Activated T-cell treated with anti-CD3 and anti-CD28 coated beads, Interleukin-2, amount 50 U/mL, for 48 hours (primary cell): ENCODE measurements at places on chromosomes 12 and 14.

GRCh38 chr14:97543816-97544215 lies 746.6 kb downstream of the VRK1 start:
- DNase-seq: no peak

DNA sequence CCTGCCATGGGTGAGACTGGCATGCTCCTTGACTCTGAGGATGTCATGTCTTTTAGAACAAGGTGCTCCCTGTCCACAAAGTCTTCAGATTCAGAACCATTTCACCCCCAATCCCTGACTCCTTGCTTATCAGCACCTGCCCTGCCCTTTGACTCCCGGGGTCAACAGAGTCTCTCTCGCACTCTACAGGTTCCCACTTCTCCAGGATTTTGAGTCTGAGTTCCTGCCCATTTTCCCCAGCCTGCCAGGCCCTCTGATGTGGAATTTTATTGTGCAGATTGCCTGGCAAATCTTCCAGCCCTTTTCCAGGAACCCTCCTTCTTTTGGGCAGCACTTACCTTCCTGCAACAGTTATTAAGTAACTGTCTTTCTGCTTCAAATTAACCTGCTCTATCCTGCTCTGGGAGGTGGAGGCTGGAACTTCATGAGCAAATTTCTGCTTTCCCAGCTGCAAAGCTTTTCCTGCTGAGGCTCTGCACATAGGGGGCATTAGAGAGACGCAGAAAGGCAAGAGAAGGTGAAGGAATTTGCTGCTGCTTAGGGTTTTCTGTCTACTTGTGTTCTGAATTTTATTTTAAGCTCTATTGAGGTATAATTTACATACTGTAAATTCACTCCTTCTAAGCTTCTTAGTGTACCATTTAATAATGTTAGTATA lies 259.1 kb downstream of the PCNX1 start:
- DNase-seq: no peak

GRCh38 chr12:1914114-1914911 lies 4.1 kb downstream of the CACNA2D4 start:
- peak; percentile 10 for DNase-seq

- peak; percentile 65 for DNase-seq
Measured at GRCh38 chr14:73467800-73468199, 9.5 kb upstream of the NUMB start.

DNA sequence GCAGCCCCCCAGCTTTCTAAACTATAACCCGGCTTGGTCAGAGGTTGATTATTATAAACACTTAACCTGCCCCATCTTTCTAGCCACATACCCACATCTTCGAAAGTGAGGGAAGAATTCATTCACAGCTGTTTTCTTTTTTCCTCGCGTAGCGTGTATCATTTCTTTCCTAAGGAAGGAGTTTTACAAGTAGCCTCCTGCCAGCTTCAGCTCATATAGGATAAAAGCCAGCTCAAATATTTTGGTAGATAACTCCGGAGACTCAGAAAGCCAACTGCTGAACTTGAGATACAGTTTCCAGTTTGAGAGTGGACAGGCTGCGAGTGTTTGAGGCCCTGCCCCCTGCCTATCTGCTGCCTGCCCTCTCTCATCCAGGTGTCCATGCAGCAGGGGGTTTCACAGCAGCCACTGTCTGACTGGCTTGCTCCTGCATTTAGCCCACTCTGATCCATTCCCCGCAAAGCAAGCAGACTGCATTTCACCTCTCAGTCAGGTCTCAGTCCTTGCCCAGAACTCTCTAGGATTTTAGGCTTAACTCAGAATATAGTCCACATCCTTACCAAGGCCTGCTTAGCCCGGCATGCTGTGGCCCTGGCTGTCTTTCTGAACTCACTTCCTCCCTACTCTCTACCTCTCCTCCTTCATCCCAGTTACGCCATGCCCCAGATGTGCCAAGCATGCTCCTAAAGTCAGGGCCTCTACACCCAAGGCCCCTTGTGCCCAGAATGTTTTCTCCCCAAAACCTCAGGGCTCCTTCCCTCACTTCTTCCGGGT lies 46.9 kb downstream of the EVL start:
- DNase-seq: no peak

- peak; percentile 42 for DNase-seq
Measured at GRCh38 chr14:90677484-90678050, 138.7 kb downstream of the TTC7B start.

DNA sequence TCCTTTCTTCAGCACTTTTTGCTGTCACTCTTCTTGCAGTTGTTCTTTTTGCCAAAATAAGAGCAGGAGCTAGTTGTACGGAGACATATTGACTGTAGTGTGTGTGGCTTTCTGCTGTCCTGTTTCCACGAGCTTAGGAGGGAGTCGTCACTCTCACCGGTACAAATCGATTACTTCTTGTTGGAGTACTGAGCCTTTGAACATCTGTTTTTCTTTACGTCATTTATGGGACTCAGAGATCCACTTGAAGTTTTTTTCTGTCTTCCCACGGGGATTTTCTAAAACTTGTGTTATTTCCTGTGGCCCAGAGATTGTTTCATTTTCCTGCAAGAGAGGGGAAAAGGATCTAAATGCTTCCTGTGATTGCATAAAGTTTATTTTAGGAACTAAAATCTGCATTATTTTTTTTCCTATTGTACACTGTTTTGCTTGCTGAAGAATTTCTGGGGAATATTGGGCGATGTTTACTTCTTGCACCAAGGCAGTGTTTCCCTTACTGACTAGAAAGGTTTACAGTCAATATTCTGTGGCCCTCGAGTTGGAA lies 199.8 kb upstream of the ARHGAP5 start:
- no peak for DNase-seq

GRCh38 chr12:65098364-65098763 lies 22.7 kb downstream of the WIF1 start:
- DNase-seq: no peak

DNA sequence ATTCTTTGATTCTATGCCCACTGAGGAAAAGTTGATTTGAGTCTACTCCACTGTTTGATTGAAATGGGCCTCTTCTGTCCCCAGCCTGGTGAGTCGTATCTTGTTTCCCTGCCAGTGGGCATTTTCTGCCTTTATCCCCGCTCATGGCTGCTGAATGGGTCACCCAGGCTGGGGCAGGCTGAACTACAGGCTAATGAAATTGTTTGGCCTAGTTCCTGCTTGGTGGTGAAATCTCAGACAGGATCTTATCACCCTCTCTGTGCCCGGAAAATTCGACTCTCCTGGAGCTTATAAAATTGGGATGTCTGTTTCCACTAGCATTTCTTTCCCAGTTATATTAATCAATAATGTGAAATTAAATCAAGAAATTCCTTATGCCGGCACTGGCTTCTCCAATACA lies 65.0 kb downstream of the CHST11 start:
- DNase-seq: no peak
